ENCODE measurements at places on chromosomes 7 and 10. TPM values are rescaled to one million over a fixed set of nuclear protein-coding genes. Genes with fewer than 3 reads are reported as not detected.

DNA sequence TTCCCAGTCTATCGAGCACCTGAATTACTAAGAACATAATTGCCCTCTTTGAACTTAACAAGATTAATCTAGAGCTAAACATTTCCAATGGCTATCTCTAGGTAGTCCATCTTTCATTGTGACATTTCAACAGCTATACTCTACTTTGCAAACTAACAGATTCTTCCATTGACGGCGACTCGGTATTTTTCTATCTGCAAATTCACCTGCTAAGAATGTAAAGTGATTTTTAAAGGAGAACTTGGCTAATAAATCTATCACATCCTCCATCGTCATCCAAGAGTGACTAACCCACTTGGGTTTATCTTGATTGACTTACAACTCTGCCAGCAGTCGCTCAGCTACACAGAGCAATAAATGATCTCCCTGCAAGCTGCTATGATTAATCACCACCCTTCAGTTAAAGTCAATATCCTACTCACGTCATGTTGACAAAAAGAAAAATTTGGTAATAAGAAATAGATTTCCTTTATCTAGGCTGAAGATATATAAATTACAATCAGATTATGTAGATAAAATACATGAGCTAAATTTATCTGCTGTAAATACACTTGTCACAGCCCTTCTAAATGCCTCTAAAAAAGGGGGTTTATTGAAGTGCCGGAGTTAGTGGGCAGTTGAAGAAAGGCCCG is 99.5 kb downstream of the SFMBT2 start:
- peaks cover 12% of the 10 kb centered on the region for H3K4me1 ChIP-seq
- no peak overlapping the region for H3K27ac ChIP-seq
- no peaks in the 10 kb centered on the region for H3K36me3 ChIP-seq
- no peak for DNase-seq

- H3K36me3 ChIP-seq: peaks cover 7% of the 10 kb centered on the region
- H3K27ac ChIP-seq: no peak overlapping the region
- H3K4me1 ChIP-seq: no peaks in the 10 kb centered on the region
- H3K4me3 ChIP-seq: no peak overlapping the region
- no peak for DNase-seq
- no peaks in the 10 kb centered on the region for H3K27me3 ChIP-seq
Observed at GRCh38 chr7:106183952-106184351, 71.8 kb upstream of the SYPL1 start.

GRCh38 chr7:157676001-157676400 is 339.2 kb downstream of the DNAJB6 start:
- H3K27me3 ChIP-seq: peaks cover 9% of the 10 kb centered on the region
- no peak overlapping the region for H3K4me3 ChIP-seq
- DNase-seq: no peak
- H3K4me1 ChIP-seq: peaks cover 7% of the 10 kb centered on the region
- no peaks in the 10 kb centered on the region for H3K36me3 ChIP-seq

DNA sequence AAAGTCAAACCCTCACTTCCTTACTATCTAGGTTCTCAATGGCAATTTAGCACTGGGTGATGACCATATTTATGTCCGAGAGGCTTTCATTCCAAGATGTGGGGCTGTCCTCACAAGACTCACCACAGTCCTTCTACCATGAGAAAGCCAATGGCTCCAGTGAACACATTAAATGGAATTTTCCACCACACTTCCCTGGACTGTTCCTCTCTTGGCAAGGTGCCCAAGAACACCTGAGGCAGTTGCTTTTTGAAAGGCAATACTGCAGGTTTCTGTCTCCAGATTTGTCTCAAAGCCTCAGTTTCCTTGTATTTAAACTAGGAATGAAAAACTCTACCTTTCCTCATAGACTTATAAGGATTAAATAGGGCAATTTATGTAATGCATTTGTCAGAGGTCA is 24.2 kb downstream of the AFAP1L2 start:
- no peaks in the 10 kb centered on the region for H3K36me3 ChIP-seq
- H3K4me1 ChIP-seq: no peaks in the 10 kb centered on the region
- H3K27me3 ChIP-seq: peaks cover 4% of the 10 kb centered on the region
- no peak for DNase-seq

Gene PTN
- total RNA-seq: 40.0 TPM
